Stimulated activated naive CD4-positive, alpha-beta T cell (primary cell): ENCODE measurements at places on chromosomes 11 and 22.

- DNase-seq: no peak
These were observed 35.1 kb downstream of the TRIM29 start for GRCh38 chr11:120102864-120103122.

GRCh38 chr11:117466966-117467365, 139.3 kb downstream of the CEP164 start:
- no peak for DNase-seq

- DNase-seq: no peak
These were observed 60.0 kb downstream of the LIF start for GRCh38 chr22:30186510-30186909.

DNA sequence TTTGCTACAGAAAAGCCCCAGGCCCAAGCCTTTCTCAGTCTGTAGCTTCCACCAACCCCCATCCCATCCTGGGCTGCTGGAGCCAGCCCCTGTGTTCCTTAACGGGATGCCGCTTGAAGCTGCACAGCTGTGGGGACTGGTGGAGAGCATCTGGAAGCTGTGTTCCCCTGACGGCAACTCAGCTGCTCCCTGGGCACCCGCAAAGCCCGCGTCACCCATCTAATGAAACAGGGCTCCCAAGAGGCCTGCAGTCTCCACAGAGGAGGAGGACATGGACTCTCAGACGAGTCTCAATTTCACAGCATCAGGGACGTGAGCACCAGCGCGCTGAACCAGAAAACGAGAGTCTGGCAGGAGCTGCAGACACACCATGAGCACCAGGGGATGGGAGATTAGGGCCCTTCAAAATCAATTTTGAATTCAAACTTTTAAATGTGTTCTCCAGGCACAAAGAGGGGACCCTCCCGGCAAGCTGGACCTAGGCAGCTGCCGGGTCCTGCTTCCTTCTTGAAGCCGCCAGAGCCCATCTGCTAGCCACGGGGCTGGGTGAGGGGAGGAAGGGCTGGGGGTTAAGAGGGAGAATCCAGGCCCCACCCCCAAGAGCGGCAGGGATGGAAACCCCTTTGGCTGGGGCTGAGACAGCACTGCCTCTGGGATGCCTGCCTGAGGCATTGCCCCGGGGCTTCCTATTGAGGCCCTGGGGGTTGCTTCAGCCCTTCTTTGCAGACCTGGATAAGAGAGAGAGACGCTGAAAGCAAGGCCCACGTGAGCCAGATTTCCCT, 21.0 kb downstream of the LMO1 start:
- no peak for DNase-seq

- no peak for DNase-seq
These were observed 23.8 kb downstream of the PARVB start for GRCh38 chr22:44047891-44048301.
